ENCODE measurements at places on chromosomes 3 and 15.

GRCh38 chr15:99385865-99386264, 134.6 kb downstream of the LRRC28 start:
- peak; percentile 49 for DNase-seq

DNA sequence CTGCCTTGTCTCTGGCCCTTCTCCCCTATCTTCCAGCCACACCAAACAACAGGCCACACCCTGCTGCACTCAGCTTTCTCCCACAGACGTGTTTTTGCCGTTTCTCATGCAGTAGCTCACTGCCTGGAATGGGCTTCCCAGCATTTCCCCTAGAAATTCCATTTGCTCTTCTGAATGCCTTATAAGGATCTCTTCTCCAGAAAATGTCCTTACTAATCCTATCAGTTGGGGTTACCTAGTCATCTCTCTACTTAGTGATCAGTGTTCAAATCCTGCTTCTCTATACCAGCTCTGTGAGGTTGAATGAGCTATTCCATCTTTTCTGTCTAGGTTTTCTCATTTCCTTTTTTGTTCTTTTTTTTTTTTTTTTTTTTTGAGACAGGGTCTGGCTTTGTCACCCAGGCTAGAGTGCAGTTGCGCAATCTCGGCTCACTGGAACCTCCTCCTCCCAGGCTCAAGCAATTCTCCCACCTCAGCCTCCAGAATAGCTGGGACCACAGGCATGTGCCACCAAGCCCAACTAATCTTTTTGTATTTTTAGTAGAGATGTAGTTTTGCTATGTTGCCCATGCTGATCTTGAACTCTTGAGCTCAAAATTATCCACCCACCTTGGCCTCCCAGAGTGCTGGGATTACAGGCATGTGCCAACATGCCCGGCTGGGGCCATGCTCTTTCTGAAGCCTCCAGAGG, 98.2 kb upstream of the CHD2 start:
- DNase-seq, result peak; percentile 59

- DNase-seq, result peak; percentile 63
Observed at GRCh38 chr3:71652781-71653413, 69.4 kb upstream of the FOXP1 start.

- no peak for DNase-seq
Observed at GRCh38 chr3:98731720-98732285, 31.3 kb upstream of the ST3GAL6 start.

- DNase-seq, result peak; percentile 45
Observed at GRCh38 chr15:60423537-60423936, 25.8 kb upstream of the ANXA2 start.

GRCh38 chr3:77524463-77524862, 484.6 kb downstream of the ROBO2 start:
- DNase-seq, result no peak

DNA sequence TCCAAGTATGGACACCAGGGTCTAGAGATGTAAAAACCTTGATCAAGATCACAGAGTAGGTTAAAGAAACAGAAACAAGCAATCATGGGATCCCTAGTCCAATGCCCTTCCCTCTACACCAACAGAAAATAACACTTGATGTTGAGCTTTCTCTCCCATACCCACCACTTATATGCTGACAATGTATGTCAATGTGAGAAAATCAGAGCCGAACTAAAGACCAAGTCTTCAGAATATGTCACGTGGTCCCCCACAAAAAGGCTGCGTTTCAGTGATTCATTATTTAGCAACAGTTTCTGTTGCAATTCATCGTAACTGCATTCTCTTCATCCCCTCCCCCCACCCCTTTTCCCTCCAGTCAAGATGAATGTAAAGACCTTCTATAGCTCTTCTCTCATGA, 278.9 kb upstream of the STT3B start:
- no peak for DNase-seq

DNA sequence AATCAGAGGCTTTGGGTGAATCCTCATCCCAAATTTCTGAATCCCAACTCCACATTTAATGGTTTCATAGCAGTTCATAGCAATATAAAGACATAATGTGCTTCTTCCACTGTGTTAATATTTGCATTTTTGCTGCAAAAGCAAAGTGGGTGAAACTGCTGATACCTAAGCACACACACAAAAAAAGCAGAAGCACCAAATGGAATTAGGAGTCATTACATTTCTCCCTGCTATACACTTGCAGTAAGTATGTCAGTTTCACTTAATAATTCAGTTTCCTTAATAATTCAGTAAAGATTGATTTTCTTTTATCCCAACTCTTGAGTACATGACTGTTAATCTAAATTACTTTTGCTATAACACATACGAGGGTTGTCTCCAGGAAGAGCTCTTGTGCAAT, 48.9 kb upstream of the ALCAM start:
- DNase-seq, result no peak

GRCh38 chr15:75900577-75900976, 3.1 kb upstream of the FBXO22 start:
- DNase-seq, result no peak

DNA sequence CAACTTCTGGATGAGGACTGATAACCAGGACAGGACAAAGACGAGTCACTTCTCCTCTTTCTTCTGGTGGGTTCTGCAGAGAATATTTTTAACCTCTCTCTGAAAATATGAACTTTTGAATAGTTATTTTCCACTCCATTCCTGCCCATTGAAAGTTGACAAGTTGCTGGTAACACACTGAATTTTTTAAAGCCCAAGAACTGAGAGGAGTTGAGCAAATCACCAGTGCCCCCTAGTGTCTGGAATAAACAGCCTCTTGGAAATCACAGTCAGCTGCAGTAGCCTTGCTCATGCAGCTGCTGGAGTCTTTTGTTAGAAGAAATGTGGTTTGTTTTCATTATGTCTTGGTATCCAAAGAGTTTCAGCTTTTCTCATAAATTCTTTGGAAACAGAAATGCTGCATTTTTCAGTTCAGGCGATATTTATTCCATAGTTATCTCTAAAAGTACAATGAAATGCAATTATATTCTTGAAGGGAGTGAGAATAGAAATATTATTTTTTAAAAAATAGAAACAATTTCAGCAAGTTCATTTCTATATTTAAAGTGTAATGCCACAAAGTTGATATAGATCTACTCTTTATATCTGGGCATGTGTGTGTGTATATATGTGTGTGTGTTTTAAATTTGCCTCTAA, 741.0 kb upstream of the CBLB start:
- peak; percentile 41 for DNase-seq

GRCh38 chr3:85312331-85312730, 353.5 kb downstream of the CADM2 start:
- no peak for DNase-seq

DNA sequence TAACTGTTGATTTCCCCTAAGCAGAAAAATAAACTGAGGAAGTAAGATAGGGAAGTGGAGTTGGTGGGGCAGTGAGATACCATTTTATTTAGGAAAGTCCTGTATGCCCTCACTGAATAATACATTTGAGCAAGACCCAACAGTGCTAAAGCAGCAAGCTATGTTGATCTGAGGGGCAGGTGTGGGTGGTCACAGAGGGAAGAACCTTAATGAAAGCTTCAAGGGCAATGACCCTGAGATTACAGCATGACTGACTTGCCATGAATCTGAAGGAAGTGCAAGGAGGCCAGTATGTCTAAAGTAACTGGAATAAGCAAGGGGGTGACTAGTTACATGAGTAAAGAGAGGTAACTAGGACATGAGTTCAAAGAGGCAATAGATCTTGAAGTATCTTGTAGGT, 159.5 kb downstream of the CD47 start:
- no peak for DNase-seq

DNA sequence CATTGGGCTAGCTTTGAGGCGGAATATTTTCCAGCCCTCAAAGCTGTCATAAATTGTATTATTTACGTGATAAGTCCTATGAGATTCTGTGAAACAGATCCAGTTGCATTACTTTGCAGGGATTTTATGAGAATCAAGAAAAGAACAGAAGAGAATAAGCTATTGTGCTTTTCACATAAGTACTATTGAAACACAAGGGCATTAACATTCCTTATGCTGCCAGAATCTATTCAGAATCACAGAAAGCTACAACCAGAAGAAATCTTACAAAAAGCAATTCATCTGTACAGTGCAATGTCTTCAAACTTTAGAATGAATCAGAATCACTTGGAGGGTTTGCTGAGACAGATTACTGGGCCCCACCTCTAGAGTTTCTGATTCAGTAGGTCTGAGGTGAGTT, 10.6 kb upstream of the CACNA1D start:
- no peak for DNase-seq

DNA sequence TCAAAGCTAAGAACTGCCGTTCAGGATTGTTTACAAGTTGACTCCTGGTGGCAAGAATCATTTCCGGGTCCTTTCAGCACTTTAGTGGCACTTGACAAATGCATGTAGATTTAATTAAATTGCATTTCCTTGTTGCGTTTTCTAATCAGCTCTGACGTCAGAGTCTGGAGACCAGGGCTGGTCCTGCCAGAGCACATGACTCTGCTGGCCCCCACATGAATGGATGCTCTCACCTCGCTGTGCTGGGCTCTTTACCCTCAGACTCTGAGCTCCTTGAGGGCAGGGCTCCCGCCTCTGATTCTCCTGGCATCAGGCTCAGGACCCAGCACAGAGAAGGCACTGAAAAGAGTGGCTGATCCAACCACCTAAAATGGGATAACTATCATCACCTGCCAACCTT, 69.4 kb downstream of the FEM1B start:
- DNase-seq, result no peak

GRCh38 chr3:195162033-195162669, 108.8 kb downstream of the XXYLT1 start:
- no peak for DNase-seq

DNA sequence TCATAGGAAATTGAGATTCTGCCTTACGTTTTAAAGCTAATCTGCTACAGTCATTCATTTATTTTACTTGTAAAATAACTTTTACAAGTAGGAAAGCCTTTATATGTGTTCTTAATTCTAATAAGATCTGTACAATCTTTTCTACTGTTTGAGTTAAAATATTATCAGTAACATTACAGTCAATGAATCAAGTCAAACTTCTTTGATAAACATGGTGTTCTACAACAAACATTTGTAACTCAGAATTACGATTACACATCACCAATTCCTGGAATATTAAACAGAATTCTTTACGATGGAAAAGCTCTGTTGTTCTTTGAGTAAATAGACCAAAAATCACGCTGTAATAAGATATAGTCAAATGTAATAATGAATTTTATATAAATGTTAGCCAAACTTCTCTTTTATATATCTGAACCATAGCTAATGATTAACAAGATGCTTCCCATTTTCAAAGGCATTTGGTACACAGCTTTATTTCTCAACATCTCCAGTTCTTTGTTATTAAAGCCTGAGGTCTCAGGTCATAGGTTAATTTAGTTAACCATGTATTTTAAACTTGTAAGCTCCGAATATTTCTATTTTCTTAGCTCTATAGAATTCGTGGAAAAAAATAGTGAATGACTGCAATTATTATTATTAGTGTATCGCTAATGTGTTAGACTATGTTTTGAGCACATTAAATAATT, 232.4 kb downstream of the NAALADL2 start:
- DNase-seq, result no peak

GRCh38 chr15:94083467-94084052, 147.8 kb upstream of the MCTP2 start:
- no peak for DNase-seq

- DNase-seq, result no peak
Observed at GRCh38 chr3:3366386-3366785, 186.9 kb upstream of the CRBN start.

GRCh38 chr3:64554096-64554920, 133.5 kb downstream of the ADAMTS9 start:
- DNase-seq, result no peak

DNA sequence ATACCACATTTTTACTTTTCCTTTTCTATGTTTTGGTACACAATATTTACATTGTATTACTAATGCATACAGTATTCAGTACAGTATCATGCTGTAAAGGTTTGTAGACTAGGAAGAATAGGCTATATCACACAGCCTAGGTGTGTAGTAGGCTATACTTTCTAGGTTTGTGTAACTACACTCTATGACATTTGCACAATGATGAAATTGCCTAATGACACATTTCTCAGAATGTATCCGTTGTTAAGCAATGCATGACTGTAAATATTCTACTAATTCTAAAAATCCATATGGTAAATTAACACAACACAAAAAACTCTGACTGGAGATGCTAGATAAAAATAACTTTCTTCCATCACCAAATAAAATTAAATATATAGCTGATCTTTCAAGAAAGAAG, 16.2 kb downstream of the NEDD4 start:
- DNase-seq, result no peak

- no peak for DNase-seq
Observed at GRCh38 chr3:97438131-97438530, 326.4 kb upstream of the ARL6 start.

GRCh38 chr15:42315521-42315920, 42.3 kb upstream of the TMEM87A start:
- DNase-seq, result no peak

DNA sequence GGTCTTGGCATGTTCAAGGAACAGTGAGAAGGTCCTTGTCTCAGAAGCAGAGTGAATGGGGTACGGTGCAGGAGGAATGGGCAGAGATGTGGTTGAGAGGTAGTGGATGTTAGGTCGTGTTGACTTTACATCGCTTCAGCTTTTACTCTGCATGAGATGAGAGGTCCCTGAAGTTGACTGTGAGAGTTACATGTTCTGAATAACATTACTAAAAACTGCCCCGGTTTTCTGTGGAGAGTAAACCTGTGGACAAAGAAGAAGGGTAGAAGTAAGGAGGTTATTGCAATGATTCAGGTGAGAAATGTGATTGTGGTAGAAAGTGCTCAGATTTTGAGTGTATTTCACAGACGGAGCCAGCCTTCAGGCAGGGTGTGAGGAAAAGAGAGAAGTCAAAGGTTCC, 105.6 kb downstream of the ARNT2 start:
- no peak for DNase-seq

GRCh38 chr3:32819551-32820348, 2.0 kb downstream of the TRIM71 start:
- no peak for DNase-seq

GRCh38 chr3:184751204-184752040, 39.6 kb upstream of the MAGEF1 start:
- no peak for DNase-seq

DNA sequence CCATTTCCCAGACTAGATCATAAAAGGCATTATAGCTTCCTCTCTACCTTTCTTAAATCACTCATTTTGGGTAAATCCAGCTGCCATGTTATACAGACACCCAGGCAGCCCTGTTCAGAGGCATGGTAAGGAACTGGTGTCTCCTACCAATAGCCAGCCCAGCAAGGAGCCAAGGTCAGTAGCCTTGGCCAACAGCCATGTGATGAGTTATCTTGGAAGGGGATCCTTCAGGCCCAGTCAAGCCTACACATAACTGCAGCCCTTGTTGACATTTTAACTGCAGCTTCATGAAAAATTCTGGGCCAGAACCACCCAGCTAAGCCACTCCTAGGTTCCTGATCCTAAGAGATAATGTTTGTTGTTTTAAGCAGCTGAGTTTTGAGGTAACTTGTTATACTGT, 29.0 kb upstream of the ZMAT3 start:
- DNase-seq, result no peak

GRCh38 chr3:67362686-67363085, 291.7 kb downstream of the SUCLG2 start:
- no peak for DNase-seq

GRCh38 chr15:51386029-51386428, 44.6 kb downstream of the GLDN start:
- DNase-seq, result no peak

- peak; percentile 94 for DNase-seq
Observed at GRCh38 chr3:50163572-50164455, 8.7 kb downstream of the SEMA3F start.

GRCh38 chr3:97793420-97794019, 28.3 kb upstream of the CRYBG3 start:
- DNase-seq, result peak; percentile 14

GRCh38 chr3:73086071-73086494, 24.6 kb downstream of the EBLN2 start:
- peak; percentile 49 for DNase-seq
